Caki2 (cell line): ENCODE measurements at places on chromosomes 4 and X.

GRCh38 chr4:38106886-38107514 is 146.8 kb downstream of the PTTG2 start:
- no peak for DNase-seq

DNA sequence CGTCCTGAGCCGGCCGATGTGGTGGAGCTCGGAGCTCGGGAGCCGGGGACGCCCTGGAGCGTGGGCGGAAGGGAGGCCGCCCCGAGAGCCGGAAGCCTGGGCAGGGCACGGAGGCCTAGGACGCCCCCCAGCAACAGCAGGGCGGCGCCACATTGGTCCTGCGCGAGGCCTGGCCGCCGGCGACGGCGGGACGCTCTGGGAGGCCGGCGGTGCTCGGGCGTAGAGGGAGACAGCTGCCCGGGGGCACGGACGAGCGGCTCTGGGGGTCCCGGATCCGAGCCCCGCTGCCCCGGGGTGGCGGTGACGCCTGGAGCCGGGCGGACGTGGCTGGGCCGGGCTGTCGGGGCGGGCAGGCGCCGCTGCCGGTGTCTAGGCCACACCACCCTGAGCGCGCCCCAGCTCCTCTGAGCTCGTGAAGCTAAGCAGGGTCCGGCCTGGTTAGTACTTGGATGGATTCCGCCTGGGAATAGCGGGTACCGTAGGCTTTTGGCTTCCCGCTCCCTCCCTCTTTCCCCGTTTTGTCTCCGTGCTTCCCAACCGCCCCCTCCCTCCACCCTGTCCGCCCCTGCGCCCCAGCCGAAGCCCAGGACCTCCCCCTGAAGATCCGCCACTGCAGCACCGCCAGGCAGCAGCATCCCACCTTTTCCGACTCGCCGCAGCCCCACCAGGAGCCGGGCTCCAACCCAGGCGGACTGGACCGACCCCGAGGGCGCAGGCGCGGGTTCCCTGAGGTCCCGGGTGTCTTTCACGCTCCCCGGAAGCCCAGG is 12.1 kb downstream of the FRG2 start:
- peak; percentile 6 for DNase-seq

DNA sequence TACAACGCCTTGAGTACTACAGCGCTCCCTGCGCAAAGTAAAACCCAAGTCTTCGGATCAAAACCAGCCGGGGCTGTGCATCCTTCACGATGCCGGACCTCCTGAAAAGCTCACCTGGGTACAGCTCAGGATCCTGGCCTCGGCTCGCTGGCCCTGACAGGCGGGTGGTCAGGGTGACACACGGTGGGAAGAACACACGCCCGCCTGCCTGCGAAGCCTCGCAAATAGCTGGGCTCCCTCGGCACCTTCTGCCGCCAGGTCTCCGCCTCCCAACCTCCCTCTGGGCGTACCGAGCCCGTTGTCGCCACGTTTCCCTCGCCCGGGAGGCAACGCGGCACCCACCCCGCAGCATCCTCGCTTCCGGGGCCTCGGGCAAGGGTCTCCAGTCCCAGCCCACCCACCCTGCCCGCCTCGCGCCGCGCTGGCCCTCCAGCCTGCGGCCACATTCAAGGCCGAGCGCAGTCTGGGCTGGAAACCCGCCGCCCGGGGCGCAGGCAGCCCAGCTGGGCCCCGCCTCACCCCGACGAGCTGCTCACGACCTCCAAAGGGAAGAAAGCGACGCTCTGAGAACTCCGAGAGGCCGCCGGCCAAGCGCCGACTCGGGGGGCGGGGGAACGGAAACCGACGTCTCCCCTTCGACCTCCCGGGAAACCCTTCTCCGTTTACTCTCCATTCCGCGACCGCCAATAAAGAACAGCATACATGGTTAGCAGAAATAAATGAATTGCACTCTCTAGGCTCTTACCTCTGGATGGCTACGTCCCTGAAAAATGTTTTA is 511 bp downstream of the PPM1K start:
- peak; percentile 63 for DNase-seq

- DNase-seq = no peak
These were observed 98.5 kb upstream of the ETNPPL start for GRCh38 chr4:108861334-108861733.

DNA sequence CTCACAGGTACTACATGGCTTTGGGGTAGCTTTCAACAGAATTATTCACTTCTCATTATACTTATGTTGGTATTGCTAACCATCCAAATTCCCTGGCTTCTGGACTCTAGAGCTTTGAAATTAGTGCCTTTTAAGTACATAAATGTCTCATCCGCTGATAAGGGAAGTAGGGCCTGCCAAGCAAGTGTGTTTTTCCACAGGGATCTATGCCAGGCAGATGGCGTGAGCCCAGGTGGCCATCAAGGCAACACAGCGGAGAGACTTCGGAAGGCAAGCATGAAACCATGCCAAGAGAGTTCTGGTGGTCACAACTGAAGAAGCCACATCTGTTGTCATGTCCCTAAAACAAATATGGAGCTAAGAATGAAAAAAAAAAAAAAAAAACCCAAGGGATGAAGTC is 503.1 kb upstream of the LCORL start:
- no peak for DNase-seq

DNA sequence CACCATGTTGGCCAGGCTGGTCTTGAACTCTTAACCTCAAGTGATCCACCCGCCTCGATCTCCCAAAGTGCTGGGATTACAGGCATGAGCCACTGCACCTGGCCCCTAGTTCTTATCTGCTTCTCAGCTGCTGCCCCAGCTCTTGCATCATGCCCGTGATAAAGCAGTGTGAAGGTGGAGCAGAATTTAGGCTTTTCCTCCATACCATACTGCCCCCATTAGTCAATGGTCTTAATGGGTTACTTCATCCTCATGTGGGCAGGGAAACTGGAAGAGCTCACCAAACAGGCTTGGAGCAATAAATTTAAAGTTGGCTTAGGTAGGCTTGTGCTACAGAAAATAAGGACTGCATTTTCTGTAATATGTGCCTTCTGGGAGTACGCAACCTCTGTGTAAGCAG is 636.9 kb upstream of the BOD1L1 start:
- no peak for DNase-seq

- no peak for DNase-seq
These were observed 512.9 kb downstream of the FAT4 start for GRCh38 chr4:125827696-125828052.

GRCh38 chrX:150768580-150769190 is 75.5 kb downstream of the MTMR1 start:
- no peak for DNase-seq

DNA sequence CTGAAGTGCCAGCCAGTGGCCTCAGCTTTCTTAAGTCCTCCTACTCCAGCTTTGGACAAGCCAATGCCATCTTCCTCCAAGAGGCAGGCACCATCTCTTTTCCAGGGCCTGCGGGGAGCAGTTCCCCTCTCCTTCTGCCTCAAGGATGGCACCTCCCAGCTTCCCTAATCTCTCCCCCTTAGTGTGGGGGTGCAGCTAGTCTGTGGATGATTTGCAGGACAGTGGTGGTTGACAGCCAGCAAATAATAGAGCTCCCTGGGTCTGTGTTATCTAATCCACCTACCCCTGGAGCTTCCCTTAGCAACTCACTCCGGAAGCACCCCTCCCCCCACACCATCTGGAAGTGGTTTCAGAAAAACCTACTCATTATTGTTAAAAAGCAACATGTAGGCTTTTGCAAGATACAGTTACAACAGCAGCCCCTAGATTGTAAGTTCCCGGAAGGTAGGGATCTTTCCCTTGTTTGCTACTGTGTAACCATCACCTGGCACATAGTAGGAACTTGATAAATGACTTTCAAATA is 247.1 kb downstream of the BCOR start:
- DNase-seq = no peak

DNA sequence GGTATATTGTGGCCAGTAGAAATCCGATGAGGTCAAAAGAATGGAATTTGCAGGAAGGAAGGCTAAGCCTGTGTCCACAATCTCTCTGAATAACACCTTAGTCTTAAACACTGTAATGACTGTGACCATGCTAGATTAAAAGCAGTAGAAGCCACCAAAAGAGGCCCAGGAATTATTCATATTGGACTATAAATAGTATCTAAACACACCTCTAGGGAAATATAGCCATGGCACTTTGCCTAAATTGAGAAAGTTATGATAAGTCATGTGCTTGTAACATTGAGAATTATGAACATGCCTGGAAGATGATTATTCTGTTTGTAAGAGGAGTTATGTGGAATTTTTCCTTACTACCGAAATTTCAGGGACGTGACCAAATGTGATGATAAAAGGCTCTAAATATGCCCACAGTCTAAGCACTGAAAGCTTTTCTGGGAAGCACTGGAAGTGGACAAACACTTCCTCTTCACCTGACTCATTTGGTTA is 298.5 kb downstream of the KCTD8 start:
- no peak for DNase-seq

GRCh38 chr4:34826660-34827059 is 1417.7 kb downstream of the ARAP2 start:
- DNase-seq = no peak

GRCh38 chr4:57320849-57321248 is 210.7 kb upstream of the IGFBP7 start:
- DNase-seq = no peak

- no peak for DNase-seq
These were observed 15.4 kb upstream of the ADH6 start for GRCh38 chr4:99234331-99235010.

DNA sequence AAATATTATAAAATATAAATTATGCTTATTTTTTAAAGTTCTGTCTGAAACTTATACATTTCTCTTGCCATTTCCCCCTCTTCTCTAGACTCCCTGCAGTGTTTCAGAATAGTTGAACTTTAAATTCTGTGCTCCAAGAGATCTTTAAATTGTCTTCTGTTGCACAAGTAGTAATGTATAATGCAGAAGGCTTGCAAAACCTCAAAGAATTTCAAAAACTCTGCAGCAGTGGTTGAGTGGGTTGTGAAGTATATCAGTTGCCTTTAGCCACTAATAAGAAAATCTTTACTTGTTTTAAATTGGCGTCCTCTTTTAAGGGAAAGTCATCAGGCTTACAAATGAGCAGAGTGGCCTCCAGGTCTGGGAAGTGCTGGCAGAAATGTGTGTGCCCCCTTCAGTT is 1153.3 kb upstream of the PABPC4L start:
- DNase-seq = no peak

DNA sequence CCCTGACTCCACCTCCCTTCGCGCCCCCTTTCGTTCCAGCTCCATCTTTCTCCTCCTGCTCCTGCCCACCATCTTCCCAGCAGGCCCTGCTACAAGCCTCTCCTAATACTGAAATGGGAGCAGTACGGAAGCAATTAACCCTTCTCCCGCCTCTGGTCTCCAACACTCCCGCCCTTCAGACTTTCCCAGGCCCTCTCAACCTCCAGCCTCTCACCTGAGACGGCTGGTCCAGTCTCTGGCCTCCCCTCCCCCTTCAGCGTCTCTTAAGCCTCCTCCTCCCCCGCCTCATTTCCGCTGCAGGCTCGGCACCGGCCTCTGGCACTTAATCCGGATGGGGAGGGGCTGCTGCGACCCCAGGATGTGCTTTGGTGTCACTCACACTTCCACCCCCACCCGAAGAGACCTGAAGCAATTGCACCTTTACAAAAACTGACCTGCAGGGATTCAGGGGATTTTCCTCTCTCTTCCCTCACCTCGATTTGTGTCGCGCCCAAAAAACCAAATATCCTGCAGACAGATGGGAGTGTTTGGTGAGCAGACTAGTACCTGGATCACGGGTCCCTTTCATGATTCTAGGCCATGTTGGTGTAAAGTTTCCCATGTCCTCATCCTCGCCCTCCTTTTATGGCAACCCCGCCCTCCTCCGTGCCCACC is 657 bp downstream of the TCEAL8 start:
- peak; percentile 75 for DNase-seq

GRCh38 chr4:164779811-164780216 is 25.9 kb downstream of the SMIM31 start:
- DNase-seq = peak; percentile 27

DNA sequence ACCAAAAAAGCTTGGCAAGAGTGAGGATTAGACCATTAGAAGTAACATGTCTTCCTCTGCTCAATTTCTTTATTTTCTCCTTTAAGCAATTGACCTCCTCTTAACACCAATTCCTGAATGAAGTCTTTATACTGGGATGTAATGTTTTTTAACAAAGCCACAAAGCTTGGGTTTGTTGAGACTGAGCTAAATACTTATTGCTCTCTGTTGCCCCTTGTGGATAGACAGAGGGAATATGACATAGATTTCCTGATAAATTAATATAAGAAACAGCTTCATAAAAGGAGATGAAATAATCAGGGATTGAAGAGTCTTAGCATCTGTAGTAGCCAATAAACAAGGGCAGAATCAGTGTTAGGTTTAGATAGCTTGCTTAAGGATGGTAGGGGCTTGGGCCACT is 57.6 kb downstream of the CCDC160 start:
- DNase-seq = no peak

- peak; percentile 32 for DNase-seq
These were observed 87.8 kb upstream of the BMPR1B start for GRCh38 chr4:94669672-94670664.

DNA sequence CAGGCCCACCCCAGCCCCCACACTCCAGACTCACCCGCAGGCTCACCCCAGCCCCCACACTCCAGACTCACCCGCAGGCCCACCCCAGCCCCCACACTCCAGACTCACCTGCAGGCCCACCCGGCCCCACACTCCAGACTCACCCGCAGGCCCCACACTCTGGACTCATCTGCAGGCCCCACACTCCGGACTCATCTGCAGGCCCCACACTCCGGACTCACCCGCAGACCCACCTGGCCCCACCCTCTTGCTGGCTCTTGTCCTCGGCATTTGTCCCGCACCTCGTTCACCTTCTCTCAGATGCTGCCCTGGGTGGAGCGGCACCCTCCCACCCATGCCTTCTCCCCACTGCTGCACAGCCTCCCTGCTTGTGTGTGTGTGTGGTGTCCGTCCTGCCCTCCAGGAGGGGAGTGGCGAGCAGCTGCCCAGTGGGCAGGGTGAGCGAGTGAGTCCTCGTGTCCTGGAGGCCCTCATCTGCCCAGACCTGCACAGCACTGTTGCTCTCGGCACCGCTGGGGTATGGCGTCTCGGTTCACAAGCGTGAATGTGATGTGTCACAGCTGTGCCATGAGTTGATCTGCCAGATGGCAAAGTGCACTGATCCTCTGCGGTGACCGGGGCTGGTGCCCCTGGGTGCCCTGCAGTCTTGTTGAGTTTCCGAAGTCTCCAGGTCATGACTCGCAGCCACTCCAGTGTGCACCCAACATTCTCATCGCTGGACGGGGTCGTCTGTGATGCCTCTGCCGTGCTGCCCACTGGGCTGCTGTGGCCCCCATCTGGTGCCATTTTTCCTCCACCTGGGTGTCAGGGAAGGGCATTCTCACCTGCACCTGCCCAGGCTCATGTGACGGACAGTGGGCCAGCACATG is 27.7 kb downstream of the MAEA start:
- DNase-seq = no peak

DNA sequence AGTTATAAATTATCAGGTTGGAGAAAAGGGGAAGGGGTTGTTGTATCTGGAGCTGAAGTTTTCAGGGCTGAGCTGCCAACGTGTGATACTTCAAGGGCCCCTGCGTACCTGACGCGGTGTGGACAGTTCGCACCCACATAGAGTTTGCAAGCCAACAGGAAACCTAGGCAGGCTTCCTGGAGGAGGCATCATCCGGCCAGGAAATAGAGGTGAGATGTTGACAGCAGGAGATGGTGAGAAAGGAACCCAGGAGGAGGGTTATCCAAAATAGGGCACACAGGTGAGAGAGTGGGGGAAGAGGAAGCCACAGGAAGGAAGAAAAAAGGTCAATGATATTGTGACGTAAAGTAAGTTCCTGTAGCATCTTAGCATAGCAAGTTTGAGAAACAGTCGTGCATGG is 127.2 kb downstream of the DHRSX start:
- no peak for DNase-seq
